ENCODE measurements at places on chromosomes 4 and X.

DNA sequence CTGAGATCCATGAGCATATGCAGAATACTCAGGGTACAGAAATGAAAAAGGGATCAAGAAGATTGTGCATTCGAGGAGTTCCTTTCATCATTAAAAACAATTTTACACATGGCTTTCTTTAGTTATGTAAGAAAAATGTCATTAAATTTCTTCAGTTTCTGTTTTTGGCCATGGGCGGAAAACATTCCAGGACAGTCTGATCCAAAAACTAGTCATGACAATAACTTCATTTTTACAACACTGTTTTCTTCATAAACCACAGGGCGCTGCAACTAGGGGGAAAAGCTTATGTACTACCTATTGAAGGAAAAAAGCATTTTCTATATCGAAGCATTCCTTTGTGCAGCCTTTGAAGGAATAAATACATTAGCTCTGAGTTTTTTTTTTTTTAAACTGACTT is 28.2 kb downstream of the IL13RA1 start:
- no peak for DNase-seq

DNA sequence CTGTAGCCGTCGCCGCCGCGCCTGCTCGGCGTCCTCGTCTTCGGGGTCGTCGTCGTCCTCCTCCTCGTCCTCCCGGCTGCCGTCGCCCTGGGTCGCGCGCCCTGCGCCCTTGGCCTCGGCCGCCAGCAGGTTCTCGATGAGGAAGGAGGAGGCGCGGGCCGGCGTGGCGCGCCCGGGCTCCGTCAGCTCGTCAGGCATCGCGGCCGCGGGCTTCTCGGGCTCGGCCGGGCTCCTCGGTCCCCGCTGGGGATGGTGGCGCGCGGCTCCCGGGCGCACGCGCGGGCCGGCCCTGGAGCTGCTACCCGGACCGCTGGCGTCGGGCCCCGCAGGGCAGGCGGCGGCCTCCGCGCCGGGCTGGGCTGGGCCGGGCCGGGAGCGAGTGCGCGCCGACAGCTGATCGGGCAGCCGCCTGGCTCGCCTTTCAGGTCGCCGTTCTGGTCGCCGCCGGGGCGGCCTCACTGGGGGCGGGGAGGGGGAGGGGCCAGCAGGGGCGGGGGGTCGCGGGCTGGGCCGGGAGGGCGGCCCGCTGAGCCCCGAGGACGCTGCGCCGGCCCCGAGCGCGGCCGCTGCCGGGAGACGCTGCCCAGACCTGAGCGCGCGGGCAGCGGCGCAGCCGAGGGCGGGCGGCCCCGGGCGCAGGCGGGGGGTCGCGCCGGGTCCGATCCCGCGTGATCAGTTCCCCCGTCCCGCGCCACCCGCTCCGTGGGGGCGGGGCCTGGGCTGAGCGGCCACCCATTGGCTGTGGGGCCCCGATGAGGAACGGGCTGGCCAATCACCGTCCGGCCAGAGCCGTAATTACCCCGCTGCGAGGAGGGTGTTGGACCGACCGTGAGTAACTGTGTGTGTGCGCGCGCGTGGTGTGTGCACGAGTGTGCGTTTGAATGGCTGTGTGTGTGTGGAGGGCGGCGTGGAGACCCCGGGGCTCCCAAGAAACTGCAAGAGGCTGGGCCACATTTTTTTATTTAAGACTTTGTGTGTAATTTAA is at the start of gene HMX1:
TSS of gene HMX1 (minus strand) at position 423 of the 985 bp plus-strand sequence. CDS start at position 198, 225 bp downstream.
- DNase-seq = no peak

- no peak for DNase-seq
Observed at GRCh38 chrX:17563515-17563914, 173.8 kb upstream of the SCML1 start.

DNA sequence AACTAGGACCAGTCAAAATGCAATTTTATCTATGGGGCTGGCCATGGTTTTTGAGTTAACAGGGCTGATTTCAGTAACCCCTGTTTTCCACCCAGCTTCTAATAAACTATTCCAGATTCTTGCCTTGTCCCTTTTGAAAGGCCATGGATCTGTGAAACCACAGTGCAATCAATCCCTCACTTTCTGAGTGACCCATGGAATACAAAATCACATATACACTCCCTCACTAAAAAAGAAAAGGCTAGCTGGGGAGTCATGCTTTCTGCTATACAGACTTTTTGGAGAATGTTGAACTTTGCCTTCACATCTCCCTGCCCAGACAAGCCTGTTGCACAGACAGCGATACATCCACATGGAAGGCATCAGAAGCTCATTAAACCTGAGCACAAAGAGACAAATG is 47.9 kb downstream of the MAD2L1 start:
- DNase-seq = no peak

DNA sequence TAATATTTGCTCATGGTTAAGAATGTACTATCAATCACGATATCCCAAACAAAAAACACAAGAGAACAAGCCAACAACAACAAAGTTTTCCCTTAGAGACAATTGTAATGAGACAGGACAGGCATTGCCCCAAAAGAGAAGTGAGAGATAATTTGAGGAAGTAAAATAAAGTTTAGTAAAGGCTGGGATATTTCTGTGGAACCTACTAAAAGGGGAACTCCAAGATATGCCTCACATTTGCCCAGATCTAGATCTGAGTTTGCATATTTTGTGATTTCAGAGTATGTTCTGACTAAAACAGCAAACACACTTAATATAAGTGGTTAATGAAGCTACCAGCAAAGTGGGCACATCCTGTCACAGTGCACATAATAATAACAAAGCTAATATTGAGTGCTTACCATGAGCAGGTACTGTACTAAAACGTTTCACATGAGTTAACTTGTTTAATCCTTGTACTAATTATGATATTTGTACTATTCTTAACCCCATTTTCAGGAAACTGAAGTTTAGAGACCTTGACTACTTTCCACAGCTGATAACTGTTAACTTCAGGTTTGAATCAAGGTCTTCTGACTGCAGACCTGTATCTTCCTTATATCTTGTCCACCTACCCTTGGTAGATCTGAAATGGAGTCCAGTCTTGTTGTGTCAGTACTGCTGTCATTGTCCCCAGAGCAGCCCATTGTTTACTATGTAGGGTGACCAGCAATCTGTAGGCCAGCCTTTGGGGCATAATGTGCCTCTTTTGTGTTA is 26.0 kb upstream of the BMP2K start:
- DNase-seq = no peak

DNA sequence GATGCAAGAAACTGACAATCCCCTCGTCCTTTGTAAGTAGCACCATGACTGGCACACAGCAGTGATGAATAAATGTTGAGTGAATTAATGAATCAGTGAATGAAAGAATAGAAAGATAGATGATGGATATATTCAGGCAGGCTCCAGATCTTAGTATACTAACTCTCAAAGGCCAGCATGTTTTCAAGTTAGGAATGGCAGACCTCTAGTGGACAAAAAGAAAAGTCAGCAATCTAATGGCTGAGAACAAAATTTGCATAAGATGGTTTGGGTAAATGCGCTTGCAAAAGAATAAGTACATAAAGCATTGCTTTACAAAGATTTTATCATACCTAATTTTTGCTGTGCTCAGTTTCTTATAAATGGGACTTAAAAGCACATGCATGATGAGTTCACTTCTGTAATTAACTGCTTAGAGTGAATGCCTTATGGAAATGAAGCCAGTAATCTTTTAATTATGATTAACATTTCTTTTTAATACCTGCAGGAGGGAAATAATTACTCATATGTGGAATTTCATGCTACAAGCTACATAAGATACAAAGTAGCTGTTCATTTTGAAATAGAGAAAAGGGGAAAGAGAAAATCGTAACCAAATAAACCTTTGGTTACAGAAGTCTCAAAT is 126.9 kb upstream of the GPRIN3 start:
- DNase-seq = no peak

- DNase-seq = no peak
Observed at GRCh38 chrX:69034451-69034850, 130.8 kb downstream of the PJA1 start.

DNA sequence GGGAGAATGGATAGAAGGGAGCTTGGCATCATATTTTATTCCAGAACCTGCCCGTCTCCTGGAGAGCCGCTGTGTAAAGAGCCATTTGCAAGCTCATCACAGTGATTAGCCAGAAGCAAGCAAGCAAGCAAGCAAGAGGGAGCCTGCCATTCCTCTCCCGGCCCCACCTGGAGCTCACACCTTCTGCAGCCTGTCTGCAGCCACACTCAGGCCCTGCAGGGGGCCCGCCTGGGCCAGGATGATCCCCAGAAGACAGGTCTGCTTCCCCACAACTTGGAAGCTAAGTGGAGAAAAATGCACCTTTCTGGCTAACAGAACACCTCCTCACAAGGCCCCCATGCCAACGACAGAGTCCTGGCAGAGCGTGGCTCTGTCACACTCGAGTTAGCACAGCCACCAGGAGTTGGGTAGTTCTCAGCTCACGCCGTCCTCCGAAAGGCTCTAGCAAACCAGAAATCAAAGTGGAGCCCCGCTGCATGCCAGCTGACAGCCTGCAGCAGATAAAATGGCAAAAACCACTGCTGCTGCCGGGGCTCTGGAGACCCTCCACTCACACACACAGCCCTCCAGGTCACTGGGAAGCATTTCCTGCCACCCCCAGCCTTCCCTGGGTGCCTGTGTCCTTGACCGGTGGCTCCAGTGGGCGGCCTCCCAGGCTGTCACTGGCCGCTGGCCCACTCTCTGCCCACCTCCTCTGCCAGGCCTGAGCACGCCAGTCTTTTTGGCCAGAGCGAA is 54.9 kb downstream of the DCTD start:
- DNase-seq = no peak

GRCh38 chr4:135269125-135269890 is 1067.7 kb upstream of the PABPC4L start:
- no peak for DNase-seq

DNA sequence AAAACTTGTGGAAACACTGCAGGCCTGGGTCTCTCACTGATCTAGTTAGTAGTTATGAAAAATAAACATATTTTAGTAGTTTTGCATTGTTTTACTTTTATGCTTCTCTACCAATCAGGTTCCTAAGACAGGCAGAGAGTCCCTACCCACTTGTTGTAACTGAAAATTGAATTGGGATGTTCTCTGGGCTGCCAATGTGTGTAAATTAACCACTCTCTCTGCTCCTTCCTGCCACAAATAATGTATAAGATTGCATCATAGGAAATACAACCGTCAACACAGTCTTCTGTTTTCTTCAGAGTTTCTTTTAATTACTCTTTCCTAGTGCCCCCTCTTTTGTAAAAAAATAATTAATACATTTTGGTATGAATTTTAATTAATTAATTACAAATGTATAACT is 677.3 kb downstream of the FSTL5 start:
- DNase-seq = no peak

- no peak for DNase-seq
Observed at GRCh38 chr4:169210504-169211118, 60.1 kb downstream of the SH3RF1 start.

- no peak for DNase-seq
Observed at GRCh38 chrX:43968359-43968781, 4.8 kb downstream of the NDP start.

- DNase-seq = no peak
Observed at GRCh38 chr4:107115185-107115847, 79.2 kb upstream of the DKK2 start.

DNA sequence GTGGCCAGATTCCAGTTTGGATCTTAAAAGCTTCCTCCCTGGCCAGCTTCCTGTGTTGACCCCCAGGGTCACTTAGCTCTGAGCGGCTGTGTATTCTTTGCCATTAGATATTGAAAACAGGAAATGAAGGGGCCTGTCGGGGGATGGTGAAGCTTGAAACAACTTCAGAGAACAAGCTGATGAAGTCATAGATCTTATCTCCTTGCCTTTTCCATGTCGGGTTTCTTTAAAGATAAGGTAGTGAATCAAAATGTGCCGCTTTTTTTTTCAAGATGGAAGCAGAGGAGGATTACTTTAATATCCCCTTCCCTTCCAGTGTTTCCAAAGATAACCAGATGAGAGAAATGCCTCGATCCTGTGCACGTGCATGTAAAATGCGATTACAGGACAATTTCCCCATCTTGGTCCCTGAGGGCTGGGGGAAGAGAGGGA is 508.5 kb downstream of the MID1IP1 start:
- peak; percentile 53 for DNase-seq

GRCh38 chr4:148934926-148935578 is 492.8 kb upstream of the NR3C2 start:
- DNase-seq = no peak
